Stimulated activated CD8-positive, alpha-beta memory T cell treated with anti-CD3 and anti-CD28 coated beads, Interleukin-12 subunit alpha, Interleukin-12 subunit beta, amount 100 ng/mL, for 1 hour (primary cell): ENCODE measurements at places on chromosomes 3 and 15.

DNA sequence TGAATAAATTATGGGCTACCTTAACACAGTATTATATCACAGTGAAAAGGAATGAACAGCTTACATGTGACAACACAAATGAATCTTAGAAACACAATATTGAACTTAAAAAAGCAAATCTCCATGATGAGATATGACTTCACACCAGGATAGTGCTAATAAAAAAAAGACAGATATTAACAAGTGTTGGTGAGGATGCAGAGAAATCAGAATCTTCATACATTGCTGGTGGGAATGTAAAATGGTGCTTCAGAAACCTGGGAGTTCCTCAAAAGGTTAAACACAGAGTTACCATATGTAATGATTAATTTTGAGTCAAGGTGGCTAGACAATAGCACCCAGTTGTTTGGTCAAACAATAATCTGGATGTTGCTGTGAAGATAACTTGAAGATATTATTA is 51.4 kb downstream of the HSPBAP1 start:
- no peak for DNase-seq

- no peak for DNase-seq
These were observed 27.5 kb upstream of the ACAN start for GRCh38 chr15:88775776-88776175.

DNA sequence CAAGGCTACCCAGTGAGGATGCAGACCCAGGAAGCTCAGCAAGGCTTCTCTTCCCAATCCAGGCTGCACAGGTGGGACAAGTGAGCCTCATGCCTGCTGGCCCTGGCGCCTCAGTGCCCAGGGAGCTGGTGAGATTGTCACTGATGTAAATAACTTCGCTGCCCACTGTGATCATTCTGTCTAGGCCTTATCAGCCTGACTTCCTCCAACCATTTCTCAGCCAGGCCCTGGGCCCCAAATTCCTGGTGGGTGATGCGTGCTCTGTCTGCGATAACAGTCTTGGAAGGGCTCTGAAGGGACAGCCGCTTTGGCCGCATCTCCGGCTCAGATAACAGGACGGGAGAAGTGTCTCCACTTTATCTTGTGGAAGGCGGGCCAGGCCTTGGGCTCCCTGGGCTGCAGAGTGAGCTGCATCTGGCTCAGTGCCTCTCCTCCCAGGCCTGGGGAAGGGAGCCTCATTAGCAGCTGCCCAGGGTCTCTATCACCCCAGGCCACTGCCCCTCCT is 2.2 kb upstream of the FBLN2 start:
- DNase-seq = no peak

DNA sequence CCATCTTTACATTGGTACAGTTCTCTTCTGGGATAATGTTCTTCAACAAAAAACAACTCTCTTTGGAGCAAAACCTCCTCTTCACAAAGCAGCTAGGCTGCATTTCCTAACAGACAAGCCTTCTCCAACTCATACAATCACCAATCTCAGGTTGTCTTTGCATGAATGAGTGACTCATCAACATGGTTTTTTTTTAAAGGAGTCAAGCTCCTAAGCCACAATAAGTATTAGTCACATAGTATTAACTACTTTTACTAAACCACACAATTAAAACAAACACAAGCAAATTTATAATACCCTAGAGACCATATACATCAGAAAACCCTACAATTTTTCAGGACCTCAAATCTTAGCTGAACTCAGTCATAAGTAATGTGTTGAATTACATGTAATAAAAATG is 137.4 kb downstream of the TBC1D5 start:
- DNase-seq = no peak

- DNase-seq = no peak
These were observed 124.8 kb upstream of the GOLIM4 start for GRCh38 chr3:168220556-168220955.

- no peak for DNase-seq
These were observed 114.1 kb upstream of the PPP2R3A start for GRCh38 chr3:135851201-135852081.

GRCh38 chr3:81029861-81030260 is 731.6 kb downstream of the GBE1 start:
- no peak for DNase-seq

- DNase-seq = no peak
These were observed 72.4 kb upstream of the TRPM1 start for GRCh38 chr15:31173790-31174450.

GRCh38 chr3:150177673-150178381 is 207.1 kb upstream of the PFN2 start:
- no peak for DNase-seq

- DNase-seq = no peak
These were observed 917 bp downstream of the LNP1 start for GRCh38 chr3:100402256-100402655.

DNA sequence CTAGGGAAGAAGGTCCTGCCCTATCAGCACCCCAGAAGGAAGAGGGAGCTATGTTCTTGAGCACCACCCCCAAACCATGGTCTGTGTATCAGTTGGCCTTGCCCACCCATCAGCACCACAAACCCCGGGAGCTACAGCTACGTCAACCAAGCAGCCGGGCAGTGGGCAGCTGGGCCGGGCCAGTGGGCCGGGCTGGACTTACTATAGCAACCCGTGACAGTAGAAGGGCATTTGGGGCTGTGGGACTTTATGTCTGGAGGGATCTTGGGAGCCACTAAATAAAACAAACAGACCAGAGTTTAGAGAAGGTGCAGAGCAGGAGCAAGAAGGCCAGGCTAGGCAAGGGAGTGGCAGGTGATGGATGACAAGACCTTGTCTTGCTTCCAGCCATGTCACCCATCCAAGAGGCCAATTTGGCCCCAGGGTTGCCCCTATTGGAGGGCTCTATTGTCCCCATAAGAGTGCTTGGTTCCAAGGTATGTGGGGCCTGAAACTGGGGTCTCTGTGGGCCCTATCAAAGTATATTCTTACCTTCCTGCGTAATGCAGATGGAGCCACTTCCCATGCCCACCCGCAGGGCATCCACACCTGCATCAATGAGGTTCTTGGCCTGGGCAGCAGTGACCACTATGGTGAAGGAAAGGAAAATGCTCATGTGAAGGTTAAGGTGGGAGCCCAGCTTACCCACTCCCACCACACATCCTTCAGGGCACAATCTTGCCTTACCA is 3.2 kb downstream of the IMPDH2 start:
- no peak for DNase-seq

- no peak for DNase-seq
These were observed 410.5 kb downstream of the LSAMP start for GRCh38 chr3:116034794-116035193.

DNA sequence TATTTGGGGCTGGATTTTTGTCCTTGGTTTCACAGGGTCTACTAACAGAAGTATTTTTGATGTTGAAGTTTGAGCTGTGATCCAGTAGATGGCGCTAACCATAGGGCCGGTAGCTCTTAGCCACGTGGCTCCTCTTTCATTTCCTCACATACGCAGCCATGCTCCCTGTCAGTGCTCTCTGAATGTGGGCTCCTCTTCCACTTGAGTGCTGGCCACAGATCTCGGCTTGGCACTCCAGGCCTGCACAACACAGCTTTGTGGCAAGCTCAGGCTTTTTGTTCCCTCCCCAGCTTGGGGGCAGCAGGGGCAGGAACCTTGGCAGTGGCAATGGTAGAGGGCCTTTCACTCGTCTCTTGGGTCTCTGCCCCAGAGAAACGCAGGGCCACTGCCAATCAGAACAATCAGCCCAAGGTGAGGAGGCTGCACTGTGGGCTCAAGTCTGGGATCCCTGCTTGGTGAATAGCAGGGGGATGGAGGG is 18.6 kb upstream of the DNAAF4 start:
- no peak for DNase-seq

- no peak for DNase-seq
These were observed 93.9 kb downstream of the IL5RA start for GRCh38 chr3:3016226-3016625.

DNA sequence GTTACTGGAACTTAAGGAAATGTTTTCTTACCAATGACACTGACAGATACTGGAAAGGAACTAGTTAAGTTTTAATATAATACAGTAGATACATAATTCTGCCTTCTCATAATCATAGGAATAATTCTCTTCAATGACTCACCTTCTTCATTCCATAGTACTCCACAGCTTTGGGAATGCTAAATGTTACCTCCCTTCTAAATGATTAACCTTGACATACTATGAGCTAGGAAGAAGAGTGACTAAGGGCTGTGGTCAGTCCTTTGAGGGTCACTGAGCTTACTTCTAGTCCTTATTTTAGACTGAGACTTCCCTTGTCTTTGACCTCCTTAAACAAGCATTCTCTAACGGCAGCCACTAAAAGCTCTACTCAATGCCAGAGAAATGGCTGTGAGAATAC is 69.6 kb upstream of the PPIB start:
- DNase-seq = no peak
